Activated CD4-positive, alpha-beta T cell treated with anti-CD3 and anti-CD28 coated beads, Interleukin-2, amount 50 U/mL, for 16 hours (primary cell): ENCODE measurements at places on chromosomes 12 and 14.

GRCh38 chr14:100612986-100613385 is 25.8 kb upstream of the BEGAIN start:
- no peak for DNase-seq

GRCh38 chr14:23028799-23029198 is 5.9 kb downstream of the PSMB5 start:
- peak; percentile 37 for DNase-seq

GRCh38 chr12:112988224-112988623 is 9.9 kb downstream of the OAS2 start:
- DNase-seq, result peak; percentile 57

- DNase-seq, result peak; percentile 31
Observed at GRCh38 chr12:14768823-14769405, 34.4 kb downstream of the WBP11 start.

DNA sequence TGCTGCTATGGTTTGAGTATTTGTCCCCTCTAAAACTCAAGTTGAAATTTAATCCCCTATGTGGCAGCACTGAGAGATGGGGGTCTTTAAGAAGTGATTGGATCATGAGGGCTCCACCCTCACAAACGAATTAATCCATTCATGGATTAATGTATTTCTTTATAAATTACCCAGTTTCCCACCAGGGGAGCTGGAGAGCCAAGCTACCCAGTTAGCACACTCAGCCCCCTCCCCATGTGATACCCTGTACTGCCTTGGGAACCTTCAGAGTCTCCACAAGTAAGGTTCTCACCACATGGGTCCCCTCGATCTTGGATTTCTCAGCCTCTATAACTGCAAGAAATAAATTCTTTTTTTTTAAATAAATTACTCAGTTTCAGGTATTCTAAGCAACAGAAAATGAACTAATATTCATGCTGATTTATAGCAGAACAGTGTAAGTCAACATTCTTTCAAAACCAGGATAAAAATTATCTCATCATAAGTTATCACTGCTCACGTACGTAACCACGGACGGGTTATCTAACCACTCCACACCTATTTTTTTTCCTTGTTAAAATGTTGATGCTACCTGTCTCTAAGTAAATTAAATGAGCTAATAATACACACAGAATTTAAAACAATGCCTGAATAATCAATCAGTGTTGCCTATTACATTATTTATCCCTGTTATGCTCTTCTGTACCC is 3.6 kb downstream of the NAP1L1 start:
- no peak for DNase-seq

DNA sequence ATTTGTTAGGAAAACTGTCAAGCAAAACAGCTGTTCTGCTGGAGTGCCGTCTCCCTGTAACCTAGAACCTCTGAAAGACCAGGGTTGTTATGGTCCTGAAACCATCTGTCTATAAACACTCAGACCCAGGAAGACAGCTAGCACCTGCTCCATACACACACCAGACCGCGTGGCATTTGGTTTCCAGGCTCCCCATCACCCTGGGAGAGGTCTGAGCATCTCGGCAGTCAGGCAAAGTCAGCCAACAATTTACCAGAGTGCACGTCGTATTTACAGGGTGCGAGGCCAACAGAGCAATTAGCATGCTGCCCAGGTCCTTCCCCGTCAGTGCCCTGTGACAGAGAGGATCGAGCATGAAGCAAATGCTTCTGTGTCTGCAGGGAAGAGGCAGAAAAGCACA is 272.5 kb downstream of the SLC15A4 start:
- no peak for DNase-seq

GRCh38 chr14:94041551-94042346 is 15.6 kb downstream of the OTUB2 start:
- no peak for DNase-seq

- no peak for DNase-seq
Observed at GRCh38 chr14:88804035-88804434, 11.3 kb upstream of the EML5 start.

DNA sequence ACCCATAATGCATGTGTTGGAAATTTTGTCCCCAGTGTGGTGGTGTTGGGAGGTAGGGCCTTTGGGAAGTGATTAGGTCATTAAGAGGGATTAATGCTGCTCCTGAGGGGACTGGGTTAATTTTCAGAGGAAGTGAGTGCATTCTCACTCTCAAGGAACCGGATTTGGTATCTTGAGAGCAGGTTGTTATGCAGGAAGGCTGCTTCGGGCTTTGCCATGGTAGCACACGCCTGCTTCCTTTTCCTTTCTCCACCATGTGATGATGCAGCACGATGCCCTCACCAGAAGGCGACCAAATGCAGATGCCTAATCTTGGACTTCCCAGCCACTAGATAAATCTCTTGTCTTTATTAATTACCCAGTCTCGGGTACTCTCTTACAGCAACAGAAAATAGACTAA is 257.1 kb downstream of the SSPN start:
- DNase-seq, result no peak

DNA sequence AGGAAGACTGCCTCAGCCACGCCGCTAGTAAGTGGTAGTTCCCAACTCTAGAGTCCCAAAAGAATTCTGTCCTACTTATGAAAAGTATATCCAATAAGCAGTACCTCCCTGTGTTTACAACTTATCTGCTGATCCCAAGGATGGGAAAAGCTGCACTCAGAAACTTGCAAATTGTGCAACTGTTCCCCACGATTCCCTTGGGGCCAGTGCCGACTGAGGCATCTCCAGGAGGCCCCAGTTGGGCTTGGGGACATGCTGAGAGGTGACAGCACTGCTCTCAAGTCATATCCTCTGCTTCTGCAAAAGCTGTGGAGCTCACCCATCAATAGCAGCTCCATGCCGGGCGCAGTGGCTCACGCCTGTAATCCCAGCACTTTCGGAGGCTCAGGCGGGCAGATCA is 23.7 kb downstream of the SPRING1 start:
- DNase-seq, result no peak

DNA sequence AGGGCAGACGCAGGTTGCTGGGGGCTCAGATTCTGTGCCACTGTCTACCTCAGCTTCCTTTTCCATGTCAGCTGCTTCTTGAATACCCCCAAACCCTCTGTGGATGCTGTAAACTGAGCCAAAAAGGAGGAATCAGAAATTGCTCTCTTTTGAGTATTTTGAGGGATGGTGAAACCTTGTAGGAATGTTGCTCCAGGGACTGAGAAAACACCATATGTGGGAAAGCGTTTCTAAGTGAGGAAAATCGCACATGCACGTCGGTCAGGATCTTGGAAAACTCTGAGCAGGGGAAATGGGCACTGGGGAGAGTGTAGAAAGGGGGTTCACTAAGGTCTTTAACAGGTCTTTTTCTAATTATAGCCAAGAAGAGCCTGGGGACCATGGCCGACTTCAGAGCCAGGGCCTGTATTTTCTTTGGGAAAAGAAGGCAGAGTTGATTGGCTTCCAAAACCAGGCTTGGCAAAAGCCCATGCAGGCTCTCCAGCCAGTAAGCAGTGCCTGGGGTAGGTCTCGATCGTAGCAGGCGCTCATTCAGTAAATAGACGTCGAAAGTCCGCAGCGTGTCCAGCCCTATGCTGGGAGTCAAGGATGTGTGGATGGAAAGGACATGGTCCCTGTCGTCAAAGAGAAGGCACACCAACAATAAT is 58.0 kb downstream of the NTF3 start:
- DNase-seq, result no peak

GRCh38 chr14:32329146-32329545 is at the start of gene AKAP6:
TSS of gene AKAP6 (plus strand) at chr14:32329298. CDS start at chr14:32433494, 104,196 bp downstream.
- no peak for DNase-seq

DNA sequence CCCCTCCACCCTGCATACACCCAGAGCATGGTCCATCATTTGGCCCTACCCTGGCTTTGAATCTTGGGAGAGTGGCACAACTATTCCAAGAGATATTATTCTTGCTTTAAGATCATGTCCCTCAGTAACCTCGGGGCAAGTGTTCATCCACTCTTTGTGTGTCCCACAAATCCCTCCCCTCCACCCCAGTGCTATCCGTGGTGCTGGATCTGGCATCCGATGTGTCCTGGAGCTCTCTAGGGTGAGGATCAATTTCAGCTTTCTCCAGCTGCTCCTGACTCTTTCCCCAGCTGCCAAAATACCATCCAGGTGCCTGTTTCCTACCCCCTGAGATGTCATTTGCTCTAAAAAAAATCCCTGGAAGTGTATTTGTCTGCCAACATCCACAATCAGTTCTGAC is 64.8 kb upstream of the CMKLR1 start:
- no peak for DNase-seq

DNA sequence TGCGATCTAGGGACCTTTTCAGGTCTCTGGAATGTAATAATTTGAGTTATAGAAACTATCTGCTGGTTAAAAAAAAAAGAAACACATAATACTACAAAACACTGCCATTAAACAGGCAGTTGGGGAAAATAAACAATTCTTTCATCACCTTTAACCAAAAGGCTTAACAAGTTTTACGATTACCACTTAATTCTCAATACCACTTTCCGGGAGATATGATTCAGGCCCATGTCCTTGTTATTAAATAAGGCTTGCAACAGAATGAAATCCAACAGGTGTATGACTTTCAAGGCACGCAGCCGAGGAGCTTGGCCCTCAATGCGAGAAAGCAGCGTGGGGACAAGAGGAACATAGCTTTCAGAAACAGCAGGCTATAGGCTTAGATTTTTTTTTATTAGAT is 5.6 kb upstream of the GLRX5 start:
- DNase-seq, result no peak

DNA sequence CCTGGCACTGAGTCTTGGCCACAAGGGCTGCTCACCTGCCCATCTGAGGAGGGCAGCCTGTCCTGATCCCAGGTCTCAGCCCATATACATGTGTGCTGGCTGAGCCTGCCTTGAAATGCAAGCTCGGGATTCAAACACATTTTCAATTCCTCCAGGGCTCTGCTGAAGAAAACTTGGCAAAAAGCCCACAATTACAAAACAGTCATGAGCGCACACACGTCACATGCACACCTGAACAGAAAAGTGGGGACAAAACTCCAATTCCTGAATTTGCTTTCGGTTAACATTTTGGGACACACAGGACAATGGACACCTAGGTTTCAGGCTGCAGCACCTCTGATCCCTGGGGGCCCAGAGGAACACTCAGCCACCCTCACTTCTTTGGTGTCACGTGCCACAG is 113.9 kb downstream of the RBM19 start:
- DNase-seq, result no peak

DNA sequence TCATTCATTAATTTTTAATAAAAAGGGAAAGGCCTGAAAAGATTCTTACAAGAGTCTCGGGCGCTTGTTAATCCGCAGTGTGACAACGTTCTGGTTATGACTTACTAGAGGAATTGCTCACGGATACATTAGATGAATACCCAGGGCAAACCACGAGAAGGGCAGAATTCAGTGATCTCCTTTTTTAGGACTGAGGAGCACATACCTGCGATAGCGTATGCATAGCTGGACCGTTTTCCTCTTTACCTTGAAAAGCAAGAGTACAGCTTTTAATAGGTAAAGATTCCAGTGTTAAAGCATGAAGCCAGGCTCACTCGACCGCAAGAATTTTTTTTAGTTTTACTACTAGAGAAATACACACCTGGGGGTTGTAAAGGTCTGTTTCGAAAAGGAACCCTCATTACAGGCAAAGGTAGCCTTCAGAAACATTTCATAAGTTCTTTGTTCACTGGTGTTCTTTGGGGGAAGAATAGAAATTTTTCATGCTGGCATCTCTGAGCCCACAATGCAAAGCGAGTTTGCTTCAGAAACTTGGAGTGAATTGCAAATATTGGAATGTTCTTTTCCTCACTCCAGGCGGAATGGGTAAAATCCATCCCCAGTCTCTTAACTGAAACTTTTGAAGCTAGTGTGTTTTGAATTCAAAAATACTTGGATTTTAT is 953 bp downstream of the MAPK1IP1L start:
- peak; percentile 52 for DNase-seq
